NCI-H1930 (cell line): ENCODE measurements at places on chromosomes 2 and 18.

DNA sequence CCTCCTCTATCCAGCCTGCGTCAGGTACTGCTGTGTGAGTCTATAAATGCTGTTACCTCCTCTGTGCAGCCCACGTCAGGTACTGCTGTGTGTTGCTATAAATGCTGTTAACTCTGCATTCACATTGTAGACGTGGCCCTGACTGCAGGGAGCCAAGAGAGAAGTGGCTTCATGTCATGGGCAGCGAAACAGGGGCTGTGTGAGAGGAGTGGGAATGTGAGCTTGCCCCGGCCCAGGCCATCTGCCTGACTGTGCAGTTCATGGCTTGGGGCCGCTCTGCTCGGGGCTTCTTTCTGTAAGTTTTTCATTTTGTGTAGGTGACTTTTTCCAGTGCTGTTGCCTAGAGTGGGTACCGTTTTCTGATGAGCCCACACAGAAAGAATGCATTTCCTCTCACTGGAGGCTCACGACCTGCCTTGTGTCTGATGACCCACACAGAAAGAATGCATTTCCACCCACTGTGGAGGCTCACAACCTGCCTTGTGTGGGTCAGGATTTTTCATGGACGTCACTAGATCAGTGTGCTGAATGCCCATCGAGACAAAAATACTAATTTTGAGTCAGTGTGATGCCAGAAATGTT is 104.5 kb downstream of the SNTG2 start:
- no peak for DNase-seq

- DNase-seq, result no peak
Measured at GRCh38 chr2:74514368-74515270, at the start of gene TLX2. TLX2 (plus strand) TSS chr2:74514450; CDS start chr2:74514807, 357 bp downstream.

- DNase-seq, result no peak
Measured at GRCh38 chr2:16139663-16140615, 199.6 kb downstream of the MYCN start.

- DNase-seq, result no peak
Measured at GRCh38 chr2:168699844-168700417, 102.5 kb upstream of the NOSTRIN start.

DNA sequence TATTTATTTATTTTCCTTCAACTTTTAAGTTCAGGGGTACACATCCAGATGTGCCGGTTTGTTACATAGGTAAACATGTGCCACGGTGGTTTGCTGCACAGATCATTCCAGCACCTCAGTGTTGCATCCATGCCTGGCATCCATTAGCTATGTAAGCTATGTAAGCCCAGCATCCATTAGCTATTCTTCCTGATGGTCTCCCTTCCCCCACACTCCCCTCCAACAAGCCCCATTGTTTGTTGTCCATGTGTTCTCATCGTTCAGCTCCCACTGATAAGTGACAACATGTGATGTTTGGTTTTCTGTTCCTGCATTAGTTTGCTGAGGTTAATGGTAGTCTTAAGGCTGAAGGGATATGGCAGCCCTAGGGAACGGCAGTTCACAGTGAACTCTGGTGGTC is 203.4 kb downstream of the CTNNA2 start:
- no peak for DNase-seq

DNA sequence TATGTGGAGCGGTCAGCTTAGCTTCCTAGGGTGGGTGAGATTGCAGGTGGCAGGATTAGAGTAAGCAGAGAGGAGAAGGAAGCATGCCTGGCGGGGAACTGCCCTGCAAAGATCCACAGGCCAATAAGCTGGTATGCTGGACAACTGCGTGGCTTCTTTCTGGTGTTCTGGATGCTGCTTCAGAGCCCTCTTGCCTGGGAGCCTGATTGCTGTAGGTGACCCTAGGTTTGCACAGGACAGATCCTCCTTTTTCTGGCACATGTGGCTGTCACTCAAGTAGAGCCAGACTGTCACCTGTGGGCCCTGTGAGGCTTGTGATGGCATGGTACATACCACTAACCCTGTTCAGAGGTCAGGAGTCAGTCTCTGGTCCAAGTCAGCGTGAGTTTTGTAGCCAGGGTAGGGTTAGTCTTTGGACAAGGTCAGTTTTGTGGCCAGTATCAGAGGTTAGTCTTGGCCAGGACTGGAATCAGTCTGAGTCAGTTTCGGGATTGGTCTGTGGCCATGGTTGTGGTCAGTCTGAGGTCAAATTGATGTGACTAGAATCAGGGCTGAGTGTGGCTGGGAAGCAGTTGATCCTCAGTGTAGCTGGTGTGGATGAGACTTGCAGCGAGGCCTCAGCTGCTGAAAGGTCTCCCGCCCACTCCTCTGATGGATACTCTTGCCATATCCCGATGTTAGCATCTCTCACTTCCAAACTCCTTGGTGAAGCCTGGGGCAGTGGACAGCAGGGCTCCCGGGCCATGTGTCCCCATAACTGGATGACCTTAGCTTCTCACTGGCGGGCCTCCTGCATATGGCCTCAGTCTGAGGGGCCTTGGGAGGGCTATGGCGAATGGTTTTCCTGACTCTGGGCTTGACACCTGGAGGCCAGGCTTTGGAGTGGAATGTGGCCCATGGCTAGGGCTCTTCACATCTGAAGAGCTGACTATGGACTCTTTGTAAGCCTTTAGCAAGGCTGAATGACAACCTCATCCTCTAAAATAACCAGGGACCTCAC is 260.5 kb downstream of the DYSF start:
- no peak for DNase-seq

- no peak for DNase-seq
Measured at GRCh38 chr2:239302083-239302807, 98.6 kb downstream of the HDAC4 start.

DNA sequence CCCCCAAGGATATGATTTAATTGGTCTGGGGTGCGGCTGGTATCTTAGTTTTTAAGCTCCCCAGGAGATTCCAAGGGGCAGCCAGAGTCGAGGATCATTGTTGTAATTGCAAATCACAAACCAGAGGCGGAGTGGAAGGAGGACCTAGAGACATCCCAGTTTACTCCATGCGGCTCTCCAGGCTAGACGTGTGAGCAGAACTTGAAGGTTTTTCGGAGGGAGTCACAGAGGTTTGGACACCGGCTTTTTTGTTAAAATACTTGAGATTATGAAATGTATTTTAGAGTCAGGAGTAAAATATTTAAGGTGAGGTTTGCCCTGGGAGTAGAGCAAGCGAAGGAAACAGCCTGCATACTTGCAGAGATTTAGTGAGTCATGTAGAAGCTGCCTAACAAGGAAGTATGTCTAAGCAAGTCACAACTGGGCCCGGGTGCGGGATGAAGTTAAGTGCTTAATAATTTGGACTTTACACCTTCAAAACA is 39.5 kb downstream of the TGOLN2 start:
- no peak for DNase-seq

GRCh38 chr18:75818383-75818782 is 390.9 kb upstream of the SMIM21 start:
- DNase-seq, result no peak

DNA sequence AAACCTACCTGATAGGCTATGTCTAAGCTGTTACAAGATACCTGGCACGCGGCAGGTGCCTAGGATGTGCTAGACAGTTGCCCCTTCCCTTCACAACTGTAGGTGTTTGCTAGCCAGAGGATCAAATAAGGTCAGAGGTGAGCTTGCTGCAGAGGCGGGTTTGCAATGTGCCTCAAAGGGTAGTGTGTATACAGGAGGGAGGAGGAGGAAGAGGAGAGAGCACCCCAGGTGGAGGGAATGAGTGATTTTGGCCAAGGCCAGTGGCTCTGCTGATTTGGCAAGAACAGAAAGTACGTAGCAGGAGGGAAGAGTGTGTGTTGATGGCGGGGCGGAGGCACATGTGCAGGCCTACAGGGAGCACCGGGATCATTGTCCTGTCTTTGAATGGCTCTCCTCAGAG is 236.5 kb downstream of the HAUS1 start:
- no peak for DNase-seq

- DNase-seq, result no peak
Measured at GRCh38 chr2:62000538-62000937, 95.1 kb downstream of the COMMD1 start.

DNA sequence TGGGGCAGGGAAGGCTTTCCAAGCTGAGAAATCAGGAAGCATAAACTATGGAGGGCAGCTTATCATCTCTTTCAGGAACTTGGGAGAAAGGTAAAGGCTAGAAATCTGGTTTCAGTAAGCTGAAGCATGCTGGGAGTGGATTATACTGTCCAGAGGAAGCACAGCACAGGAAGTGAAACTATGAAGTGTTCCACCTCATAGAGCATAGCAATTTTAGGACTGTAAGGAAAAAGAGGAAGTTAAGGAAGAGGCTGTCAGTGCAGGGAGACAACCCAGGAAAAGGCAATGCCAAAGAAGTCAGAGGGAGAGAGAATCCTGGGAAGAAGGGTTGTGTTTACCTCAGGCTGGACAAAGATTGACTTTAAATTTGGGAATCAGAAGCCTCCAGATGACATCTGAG is 51.9 kb downstream of the EFEMP1 start:
- DNase-seq, result no peak

DNA sequence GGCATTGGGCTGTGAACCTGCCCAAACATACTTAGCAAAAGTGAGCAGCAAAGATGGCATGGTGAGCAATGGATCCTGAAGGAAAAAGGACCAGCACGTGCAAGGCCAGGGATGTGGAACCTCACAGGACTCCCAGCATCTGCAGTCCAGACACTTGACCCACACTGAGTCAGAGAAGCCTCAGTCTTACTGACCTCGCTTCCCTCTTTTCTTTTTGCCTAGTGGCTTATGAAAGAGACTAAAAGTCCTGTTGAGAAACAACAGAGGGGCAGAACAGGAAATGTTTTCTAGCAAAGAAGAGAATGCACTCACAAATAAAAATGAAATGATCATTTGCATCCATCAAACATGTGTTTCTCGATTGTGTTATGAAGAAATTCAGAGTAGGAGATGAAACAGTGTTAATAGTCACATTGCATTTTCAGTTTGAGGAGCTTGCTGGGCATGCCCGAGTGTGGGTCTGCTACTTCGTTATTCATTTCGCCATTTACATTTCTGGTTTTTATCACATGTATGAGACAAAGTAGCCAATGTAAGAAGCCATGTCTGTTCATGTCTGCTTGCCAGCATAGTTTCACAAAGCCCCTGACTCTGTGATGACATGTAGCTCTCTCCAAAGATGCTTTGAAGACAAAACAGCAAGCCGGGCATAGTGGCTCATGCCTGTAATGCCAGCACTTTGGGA is 118.4 kb downstream of the INO80D start:
- DNase-seq, result no peak

DNA sequence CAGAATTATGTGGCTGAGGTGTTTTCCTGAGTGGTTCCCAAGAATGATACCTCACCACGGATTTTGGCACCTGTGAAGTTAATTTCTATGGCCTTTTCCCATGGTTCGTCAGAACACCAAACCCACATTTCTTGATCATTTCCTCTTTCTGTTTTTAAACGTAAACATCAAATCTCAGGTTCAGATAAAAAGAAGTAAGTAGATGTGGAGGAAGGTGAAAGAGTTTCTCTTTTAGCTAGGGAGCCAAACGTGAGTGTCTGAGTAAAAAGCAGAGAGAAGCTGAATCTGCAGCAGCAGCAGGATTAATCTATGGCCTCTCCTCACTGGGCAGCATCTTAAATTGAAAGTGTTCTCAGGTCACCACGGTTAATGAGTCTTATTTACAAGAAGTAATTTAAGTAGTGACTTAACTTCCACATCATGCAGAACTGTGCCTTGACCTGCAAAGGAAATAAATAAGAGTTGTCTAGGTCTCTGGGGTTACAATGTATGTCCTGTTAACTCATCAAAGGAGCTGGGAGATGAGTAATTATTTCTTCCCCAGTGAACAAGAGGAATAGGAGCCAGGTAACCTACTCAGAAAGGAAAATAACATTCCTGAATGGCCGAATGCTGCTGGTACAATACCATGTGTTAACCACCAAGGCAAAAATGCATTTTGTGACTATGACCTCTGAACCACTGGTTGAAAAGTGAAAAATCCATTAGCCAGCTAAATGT is 139.6 kb upstream of the NETO1 start:
- no peak for DNase-seq
